Left colon (tissue), 2 donors: ENCODE measurements at places on chromosomes 12 and 14.

- no peak for DNase-seq
These were observed 23.7 kb downstream of the PRPF40B start for GRCh38 chr12:49646871-49647654.

- no peak for DNase-seq
These were observed 47.7 kb downstream of the SERPINA3 start for GRCh38 chr14:94659901-94660300.

GRCh38 chr12:86226481-86226880 lies 29.7 kb downstream of the MGAT4C start:
- no peak for DNase-seq

- DNase-seq: no peak
These were observed 14.9 kb upstream of the MCRS1 start for GRCh38 chr12:49582850-49583249.

DNA sequence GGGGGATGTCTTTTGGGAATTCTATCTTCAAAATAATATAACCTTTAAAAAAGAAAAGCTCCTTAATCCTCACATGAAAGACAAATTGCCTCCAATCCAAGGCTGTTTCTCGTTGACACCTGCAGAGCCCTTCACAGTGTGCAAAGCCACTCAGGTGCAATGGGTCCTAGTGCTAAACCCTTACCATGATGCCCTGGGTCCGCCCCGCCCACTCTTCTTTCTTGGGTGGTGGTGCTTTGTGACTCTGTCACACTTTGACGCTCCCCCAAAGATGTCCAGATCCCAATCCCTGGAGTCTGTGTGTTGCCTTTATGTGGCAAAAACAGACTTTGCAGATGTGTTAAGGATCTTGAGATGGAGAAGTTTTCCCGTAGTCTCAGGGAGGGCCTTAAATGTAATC lies 29.7 kb downstream of the CLMN start:
- no peak for DNase-seq

DNA sequence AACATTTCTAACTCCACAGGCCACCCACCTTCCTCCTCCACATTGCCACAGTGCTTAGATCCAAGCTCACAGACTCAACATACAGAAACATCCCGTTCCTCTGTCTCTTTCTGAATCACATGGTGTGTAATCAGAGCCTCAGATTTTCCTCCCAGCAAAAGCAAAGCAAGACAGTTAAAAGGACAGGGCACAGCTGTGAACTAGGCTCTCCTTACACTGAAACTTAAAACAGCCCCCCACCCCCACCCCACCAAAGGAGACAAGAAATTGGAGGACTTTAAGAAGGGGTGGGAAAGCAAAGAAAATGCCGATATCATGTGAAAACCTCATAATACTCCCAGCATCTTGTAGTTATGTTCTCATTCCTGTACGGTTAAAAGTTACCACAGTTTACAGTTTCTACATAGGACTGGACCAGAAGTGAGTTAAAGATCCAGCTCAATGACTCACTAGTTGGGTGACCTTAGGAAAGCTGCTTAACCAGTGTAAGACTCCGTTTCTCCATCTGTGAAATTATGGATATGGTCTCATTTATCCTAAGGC lies 4.8 kb downstream of the YBX3 start:
- no peak for DNase-seq

DNA sequence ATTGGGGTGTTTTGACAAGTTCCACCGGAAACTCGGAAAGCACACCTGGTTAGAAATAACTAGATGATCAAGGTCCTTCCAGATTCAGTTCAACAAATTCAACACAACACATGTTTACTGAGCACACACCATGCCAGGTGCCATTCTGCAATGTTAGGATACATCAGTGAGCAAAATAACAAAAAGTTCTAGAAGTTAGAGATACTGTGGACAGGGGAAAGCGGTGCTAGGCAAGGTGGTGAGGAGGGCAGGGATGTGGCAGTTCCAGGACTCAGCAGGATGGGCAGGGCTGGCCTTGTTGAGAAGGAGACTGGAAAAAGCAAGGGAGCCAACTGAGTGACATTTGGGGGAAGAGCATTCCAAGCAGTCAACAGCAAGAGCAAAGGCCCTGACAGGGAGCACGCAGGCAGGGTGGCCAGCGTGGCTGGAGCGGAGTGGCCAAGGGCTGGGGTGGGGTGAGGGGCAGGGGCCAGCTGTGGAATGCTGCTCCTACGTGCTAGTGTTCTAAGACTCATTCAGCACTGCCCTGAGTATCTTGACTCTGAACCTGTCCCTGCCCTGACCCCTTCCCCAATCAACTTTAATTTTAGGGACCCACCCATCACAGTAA lies 19.4 kb upstream of the FAIM2 start:
- no peak for DNase-seq

DNA sequence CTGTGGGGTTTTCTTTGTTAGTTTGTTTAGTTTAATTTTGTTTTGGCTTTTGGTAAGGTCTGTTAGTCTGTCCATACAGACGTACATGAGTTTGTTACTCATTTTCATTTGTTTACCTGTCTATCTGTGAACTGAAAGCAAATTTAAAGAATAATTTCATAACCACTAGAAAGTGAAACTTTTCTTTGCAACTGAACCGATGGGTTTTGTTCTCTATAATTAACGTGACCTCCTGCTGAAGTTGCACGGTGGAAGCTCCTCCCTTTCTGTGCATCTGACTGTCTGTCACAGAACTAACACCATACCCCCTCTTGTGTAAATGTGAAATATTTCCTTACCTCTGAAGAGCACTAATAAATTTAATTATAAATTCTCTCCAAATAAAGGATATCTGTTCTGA lies 595.5 kb downstream of the GALC start:
- DNase-seq: no peak

DNA sequence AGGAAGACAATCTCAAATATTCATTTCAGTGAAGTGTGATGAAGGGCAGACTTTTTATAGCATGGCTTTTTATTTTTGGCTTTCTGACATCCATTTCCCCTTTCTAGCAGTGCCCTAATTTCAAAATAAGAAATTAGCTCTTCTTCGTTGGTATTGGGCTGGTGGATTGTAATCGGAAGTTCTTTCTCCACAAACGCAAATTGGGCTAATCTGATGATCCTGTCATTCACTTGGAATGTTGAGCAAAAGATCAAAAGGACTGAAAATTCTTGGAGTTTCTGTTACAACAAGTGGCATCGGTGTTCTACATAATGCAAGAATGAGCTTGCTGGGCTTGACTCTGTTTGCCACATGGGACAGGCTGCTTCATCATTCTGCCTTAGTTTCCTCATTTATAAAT lies 1182.8 kb downstream of the FLRT2 start:
- DNase-seq: no peak

GRCh38 chr12:29563636-29564035 lies 66.2 kb upstream of the OVCH1 start:
- no peak for DNase-seq

- DNase-seq: peak; percentile 85
These were observed at the start of gene TNS2 for GRCh38 chr12:53049571-53050318. TSS of gene TNS2 (plus strand) at chr12:53050065. CDS start at chr12:53050186, 121 bp downstream.

DNA sequence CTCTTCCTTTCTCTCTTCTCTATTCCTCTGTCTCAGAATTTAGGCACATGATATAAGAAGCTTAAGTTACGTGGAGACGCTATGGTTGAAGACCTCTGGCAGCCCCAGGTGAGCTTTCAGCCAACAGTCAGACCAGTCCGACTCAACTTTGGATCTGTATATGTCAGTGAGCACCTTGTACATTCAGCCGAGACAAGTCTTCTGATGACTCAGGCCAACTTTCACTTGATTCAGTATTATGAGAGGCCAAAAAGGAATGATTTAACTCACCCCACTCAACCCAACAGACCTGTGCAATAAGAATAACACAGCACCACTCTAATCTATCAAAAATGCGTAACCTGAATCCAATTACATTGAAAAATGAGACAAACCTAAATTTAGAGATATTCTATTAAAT lies 47.5 kb upstream of the FOXG1 start:
- no peak for DNase-seq

DNA sequence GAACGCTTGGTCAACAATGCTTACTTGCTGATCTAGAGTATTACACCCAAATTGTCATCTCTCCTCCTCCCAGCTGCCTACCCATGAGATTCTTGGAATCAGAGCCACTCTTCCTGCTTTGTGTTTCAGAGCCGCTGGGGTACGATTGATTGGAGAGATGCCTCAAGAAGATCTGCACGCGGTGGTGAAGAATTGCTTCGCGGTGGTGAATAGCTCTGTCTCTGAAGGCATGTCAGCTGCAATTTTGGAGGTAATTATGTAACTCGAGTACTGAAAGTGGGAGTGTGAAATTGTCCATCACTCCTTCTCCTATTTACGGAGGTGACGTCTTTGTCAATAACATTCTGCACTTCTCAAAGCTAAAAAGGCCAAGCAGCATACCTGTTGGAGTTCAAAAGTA lies 93.9 kb downstream of the GLT1D1 start:
- DNase-seq: no peak

- DNase-seq: no peak
These were observed 31.4 kb downstream of the NUBPL start for GRCh38 chr14:31592631-31593030.

DNA sequence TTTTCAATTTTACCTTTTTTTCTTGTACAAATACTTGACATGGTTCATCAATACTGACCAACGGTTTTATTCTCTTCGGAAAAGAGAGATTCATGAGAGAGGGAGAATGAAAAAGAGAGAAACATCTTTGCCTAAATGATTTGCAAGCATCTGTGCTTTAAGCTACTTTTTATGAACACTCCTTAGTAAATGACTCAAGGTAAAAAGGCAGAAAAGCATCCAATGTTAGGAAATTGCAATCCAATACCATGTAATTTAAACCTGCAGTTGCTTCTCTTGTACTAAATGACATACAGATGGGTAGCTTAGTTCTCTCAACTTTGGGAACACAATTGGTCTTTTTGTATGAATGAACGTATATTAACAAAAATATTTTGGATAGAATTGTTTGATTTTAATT lies 46.1 kb downstream of the MSRB3 start:
- no peak for DNase-seq

GRCh38 chr14:51069055-51069454 lies 25.9 kb downstream of the TRIM9 start:
- no peak for DNase-seq

- peak; percentile 58 for DNase-seq
These were observed 1.6 kb downstream of the MSI1 start for GRCh38 chr12:120367233-120367923.

DNA sequence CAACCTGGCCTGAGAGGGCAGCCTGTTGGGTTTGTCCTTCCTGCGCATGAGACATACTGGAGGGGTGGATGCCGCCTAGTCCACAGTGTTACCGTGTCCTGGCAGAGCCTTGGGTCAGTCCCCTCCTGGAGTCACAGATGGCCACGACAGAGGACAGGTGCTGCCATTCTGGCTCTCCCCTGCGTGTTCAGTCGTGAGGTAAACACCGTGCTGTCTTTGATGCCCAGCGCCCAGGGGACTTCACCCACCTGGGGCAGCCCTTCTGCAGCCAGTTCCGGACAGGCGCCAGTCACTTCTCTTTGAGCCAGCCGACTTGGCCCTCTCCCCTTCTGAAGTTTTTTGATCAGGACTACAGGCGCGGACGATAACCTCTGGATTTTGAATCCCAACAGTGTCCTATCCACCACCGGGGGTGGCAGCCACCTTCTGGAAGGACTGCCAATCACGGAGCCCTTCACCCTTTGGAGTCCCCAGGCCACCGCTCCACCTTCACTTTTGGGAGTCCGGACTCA lies 933.0 kb downstream of the DIO2 start:
- no peak for DNase-seq
